Left lung (tissue), 14 donors: ENCODE measurements at places on chromosomes 1 and 21. TPM values are rescaled to one million over a fixed set of nuclear protein-coding genes. Genes with fewer than 3 reads are reported as not detected.
A peak's percentile ranks its signal among the peaks of the same experiment; 100 is the strongest.

Gene TESK2
- polyA plus RNA-seq = 12.4 TPM

Gene GSTM5
- polyA plus RNA-seq = 71.4 TPM

Gene LCE5A
- not detected for polyA plus RNA-seq

Gene RAB25
- polyA plus RNA-seq = 65.8 TPM

- no peak for DNase-seq
These were observed 24.1 kb downstream of the SUSD4 start for GRCh38 chr1:223339861-223340260.

- DNase-seq = no peak
These were observed 481.7 kb upstream of the NR5A2 start for GRCh38 chr1:199545780-199546179.

- no peak for DNase-seq
These were observed 4.7 kb downstream of the DNALI1 start for GRCh38 chr1:37561133-37562132.

DNA sequence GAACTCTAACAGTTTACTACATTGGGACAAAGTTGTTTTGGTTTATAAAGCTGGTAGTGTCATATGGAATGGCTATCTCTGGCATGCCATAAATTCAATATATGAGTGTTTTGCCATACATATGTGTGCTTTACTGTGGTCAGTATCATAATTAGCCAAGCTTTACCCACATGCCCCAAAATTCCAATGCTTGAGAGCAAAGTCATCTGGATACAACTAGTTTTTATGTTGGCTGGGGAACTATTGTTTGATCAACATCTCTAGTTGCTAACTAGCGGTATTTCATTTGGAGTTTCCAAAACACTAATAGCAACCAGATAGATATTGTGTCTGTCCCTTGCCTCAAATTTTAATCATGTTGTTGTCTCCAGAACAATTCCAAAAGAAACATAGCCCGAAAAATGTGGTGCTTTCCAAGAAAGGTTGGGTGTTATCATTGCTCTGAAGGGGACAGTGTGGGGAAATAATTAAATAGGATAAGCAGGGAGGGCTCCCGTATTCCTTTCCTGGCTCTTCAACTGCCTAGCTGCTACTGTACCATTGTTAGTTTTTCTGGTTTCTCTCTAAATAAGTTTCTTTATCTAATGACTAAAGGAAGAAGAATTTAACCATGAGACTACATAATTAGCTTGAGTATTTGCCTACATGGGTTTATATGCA is 136.1 kb downstream of the TGFB2 start:
- DNase-seq = no peak

GRCh38 chr1:91374086-91374485 is 30.6 kb downstream of the HFM1 start:
- no peak for DNase-seq

- DNase-seq = peak; percentile 11
These were observed 594.8 kb upstream of the ADGRL2 start for GRCh38 chr1:81205956-81206355.

GRCh38 chr1:6511056-6511455 is 19.6 kb upstream of the PLEKHG5 start:
- DNase-seq = no peak

DNA sequence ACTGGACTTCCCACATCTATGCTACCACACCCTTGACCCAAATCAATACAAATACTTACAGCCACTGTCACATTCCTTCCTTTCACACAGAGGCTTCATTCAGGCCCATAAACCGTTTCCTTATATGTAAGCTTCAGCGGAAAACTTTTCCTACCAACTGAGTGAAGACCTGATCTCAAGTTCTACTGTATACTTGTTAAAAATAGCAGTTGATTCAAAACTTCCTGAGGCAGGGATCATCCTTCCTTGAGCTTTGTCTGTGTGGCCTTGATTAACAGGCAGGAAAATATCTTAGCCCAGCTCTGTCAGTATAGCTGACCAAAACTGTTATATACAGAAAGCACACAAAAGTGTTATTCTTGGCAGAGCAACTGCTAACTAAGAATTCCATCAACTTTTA is 42.7 kb downstream of the DENND2C start:
- no peak for DNase-seq

DNA sequence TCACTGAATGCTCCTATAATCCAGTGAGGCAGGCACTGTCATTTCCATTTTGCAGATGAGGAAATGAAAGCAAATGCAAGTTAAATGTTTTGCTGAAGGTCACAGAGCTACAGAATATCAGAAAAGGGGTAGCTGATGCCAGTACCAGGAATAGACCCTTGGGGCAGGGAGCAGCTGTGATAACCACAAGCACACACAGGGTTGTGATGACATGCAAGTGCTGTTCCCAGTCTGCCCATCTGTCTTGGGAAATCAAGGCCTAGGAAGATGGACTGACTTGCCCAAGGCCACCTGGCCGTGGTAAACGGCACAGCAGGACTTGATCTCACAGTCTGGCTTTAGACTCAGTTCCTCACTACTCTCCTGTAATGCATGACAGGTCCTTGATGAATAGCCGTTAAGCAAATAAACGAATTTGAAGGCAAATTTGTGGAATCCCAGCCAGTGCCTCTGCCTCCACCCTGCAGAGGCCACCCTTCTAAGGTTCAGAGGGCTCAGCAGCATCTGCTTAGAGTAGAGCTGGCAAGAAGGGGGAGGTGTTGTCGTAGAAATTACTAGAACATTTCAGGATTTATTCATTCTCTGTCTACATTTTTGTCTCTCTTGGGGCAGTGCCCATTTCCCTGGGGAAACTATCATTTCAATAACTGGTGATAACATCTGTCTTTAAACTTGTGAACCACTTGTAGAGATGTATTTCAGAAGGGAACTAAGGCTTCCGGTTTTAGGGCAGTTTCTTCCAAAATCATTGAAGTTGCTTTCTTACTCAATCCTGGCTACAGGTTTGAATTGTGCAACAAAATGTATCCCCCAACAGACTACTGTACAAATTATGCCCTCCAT is 53.2 kb upstream of the MRPS6 start:
- DNase-seq = no peak

GRCh38 chr1:37453647-37454046 is 20.7 kb upstream of the ZC3H12A start:
- no peak for DNase-seq

GRCh38 chr1:40840526-40841323 is 21.4 kb downstream of the CITED4 start:
- DNase-seq = no peak

DNA sequence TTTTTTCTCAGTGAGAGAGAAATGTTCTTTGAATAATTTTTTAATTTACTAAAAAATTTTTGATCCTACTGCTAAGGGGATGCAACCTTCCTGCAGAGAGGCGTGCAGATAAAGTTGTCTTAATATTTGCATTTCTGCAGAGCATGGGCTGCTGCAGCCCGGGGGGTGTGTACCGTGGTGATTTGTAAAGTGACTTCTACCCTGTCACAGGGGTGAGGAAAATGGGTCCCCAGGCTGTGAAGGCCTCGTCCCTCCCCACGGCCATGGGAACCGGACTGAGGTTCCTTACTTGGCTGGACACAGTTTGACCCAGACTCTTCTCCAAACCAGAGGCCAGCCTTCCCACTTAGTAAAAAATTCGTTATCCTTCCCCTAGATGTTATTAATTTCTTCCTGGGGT is 9.5 kb upstream of the C1orf174 start:
- DNase-seq = no peak

DNA sequence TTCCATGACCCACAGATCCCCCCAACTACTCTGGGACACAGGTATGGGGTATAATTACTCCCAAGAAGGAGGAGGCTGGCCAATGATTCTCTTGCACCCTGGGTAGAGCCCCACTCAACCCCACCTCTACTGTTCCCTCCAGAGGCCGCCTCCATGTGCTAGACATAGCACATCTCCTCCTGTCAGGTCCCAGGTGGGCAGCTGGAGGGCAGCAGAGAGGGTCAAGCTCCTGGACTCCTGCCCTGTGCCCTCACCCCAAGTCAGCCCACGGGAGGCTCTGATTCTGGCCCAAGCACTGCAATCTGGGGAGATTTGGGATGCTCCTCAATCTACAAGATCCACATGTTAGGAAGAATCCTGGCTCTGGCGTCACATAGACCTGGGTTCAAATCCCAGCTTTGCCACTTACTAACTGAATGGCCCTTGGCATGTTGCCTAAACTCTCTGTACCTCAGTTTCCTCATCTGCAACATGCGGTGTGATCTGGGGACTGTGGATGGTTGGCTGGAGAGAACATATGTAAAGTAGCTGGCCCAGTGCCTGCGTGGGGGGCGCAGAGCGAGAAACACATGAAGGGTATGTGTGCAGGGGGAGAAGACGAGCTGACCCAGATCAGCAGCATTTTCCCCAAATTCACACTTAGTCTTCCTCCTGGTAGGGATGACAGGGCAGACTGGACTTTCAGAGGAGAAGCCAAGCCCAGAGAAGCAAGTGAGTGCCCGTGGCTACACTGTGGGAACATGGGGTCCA is 23.2 kb downstream of the TNNT2 start:
- no peak for DNase-seq

DNA sequence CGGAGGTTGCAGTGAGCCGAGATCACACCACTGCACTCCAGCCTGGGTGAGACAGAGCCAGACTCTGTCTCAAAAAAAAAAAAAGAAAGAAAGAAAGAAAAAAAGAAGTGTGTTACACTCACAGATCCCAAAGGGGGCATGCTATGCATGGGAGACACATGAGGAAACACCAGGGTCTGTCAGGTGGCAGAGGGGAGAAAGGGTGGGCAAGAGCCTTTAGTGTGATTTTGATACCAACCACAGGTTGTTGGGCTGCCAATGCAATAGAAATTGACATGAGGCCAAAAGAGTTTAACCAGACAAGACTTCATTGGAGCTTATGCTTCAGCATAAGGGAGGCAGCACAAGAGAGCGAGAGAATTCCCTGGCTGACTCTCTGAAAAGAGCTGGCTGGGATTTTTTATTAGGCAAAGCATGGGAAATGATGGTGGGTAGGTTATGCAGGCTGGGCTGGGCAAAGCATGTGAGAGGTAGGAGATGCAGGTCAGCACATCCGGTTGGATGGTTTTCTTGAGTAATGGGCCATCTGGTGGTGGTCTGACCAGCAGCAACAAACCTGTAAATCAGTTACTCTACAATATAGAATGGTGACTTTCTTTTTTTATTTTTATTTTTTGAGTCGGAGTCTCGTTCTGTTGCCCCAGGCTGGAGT is 11.7 kb upstream of the EXTL1 start:
- DNase-seq = no peak

DNA sequence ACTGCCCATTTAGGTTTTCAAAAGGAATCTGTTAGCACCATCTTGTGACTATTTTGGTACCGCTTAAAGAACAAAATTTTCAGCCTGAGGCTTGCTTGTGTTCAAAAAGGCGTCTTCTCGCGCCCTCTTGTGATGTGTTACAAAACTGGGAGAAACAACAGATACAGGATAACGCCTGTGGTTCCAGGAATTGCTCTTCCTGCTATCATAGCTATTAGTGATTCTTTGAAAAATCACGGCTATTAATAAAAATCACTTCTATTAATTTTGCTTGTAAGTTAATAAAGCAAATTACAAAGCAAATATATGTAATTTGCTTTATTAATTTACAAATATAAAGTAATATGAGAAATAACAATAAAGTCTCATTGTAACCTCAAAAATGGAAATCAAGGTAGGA is 82.2 kb upstream of the ABCD3 start:
- peak; percentile 45 for DNase-seq
